ENCODE measurements at places on chromosomes 3 and 15. TPM values are rescaled to one million over a fixed set of nuclear protein-coding genes. Genes with fewer than 3 reads are reported as not detected.

DNA sequence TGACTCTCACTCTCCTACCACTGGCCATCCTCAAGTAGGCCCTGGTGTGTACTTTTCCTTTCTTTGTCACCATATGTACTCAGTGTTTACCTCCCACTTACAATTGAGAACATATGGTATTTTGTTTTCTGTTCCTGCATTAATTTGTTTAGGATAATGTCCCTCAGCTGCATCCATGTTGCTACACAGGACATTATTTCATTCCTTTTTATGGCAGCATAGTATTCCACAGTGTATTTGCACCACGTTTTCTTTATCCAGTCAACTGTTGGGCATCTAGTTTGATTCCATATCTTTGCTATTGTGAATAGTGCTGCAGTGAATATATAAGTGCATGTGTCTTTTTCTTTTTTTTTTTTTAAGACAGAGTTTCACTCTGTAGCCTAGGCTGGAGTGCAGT lies 126.2 kb downstream of the GALK2 start:
- H3K27me3 ChIP-seq: no peaks in the 10 kb centered on the region
- peaks cover 3% of the 10 kb centered on the region for H3K4me1 ChIP-seq
- no peak overlapping the region for H3K4me3 ChIP-seq

DNA sequence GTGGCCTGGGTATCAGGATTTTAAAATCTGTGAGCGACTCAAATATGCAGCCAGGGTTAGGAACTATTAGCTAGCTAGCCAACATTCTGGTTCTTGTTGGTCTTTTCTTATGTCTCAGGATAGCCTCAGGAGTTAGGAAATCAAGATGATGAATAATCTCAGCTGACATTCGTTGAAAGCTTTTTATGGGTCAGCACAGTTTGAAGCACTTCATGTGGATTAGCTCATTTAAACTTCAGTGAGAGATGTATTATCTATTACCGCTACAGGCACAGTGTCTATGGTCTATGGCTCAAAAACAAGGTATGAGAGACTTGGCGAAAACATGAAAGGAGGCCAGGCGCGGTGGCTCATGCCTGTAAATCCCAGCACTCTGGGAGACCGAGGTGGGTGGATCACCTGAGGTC lies 187.5 kb upstream of the THRB start:
- H3K27ac ChIP-seq: no peak overlapping the region
- no peak overlapping the region for H3K4me3 ChIP-seq
- H3K36me3 ChIP-seq: no peaks in the 10 kb centered on the region

- H3K4me1 ChIP-seq: no peaks in the 10 kb centered on the region
- no peaks in the 10 kb centered on the region for H3K27me3 ChIP-seq
- DNase-seq: no peak
Measured at GRCh38 chr3:68239542-68239941, 585.1 kb upstream of the SUCLG2 start.

GRCh38 chr15:90028376-90028944 lies 27.3 kb downstream of the ZNF710 start:
- H3K4me1 ChIP-seq: peaks cover 30% of the 10 kb centered on the region
- no peaks in the 10 kb centered on the region for H3K27me3 ChIP-seq
- peaks cover 6% of the 10 kb centered on the region for H3K36me3 ChIP-seq
- no peak overlapping the region for H3K27ac ChIP-seq
- no peak for DNase-seq
- H3K4me3 ChIP-seq: no peak overlapping the region

GRCh38 chr3:129520960-129521359 lies 7.5 kb upstream of the RHO start:
- no peaks in the 10 kb centered on the region for H3K36me3 ChIP-seq
- H3K4me1 ChIP-seq: peaks cover 11% of the 10 kb centered on the region
- H3K27ac ChIP-seq: peak overlapping the region; percentile 81
- H3K4me3 ChIP-seq: no peak overlapping the region

The ZMYND10 gene
- 2.3 TPM for total RNA-seq

The AADACL2 gene
- not detected for total RNA-seq

The PHLDB2 gene
- total RNA-seq: 45.8 TPM

All from neural crest cell (in vitro differentiated cells).